H9 (cell line): ENCODE measurements at places on chromosomes 11 and 22. TPM values are rescaled to one million over a fixed set of nuclear protein-coding genes. Genes with fewer than 3 reads are reported as not detected.
A peak's percentile ranks its signal among the peaks of the same experiment; 100 is the strongest.

DNA sequence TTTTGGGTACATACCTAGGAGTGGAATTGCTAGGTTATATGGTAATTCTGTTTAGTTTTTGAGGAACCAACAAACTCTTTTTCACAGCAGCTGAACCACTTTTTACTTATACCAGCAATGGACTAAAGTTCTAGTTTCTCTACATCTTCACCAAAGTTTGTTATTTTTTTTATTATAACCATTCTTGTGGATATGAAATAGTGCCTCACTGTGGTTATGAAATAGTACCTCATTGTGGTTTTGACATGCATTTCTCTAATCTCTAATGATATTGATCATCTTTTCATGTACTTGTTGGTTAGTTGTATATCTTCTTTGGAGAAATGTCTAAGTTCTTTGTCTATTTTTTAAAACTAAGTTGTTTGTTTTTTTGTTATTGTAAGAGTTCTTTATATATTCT is 27.2 kb downstream of the STIM1 start:
- H3K27me3 ChIP-seq = no peaks in the 10 kb centered on the region; the same call in 1 of the 2 replicates
- no peaks in the 10 kb centered on the region for H3K4me1 ChIP-seq
- no peak overlapping the region for H3K4me3 ChIP-seq
- H3K27ac ChIP-seq = no peak overlapping the region
- H3K36me3 ChIP-seq = no peaks in the 10 kb centered on the region

DNA sequence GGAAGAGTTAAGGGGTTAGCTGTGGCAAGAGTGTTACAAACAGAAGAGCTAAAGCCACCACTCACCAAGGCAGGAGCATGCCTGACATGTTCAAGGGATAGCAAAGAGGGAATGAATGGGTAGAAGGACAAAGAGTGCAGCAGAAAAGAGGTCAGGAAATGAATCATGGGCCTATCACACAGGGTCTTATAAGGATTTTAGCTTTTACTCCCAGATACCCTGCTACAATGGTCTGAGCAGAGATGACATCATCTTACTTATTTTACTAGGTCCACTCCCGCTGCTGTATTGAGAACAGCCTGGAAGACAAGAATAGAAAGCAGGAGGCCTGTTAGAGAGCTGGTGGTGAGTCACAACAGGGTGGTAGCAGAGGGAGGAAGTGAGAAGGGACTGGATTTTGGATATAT is 9.8 kb downstream of the TRAF6 start:
- no peaks in the 10 kb centered on the region for H3K4me1 ChIP-seq
- no peak for DNase-seq
- no peak overlapping the region for H3K4me3 ChIP-seq
- peaks cover 16% of the 10 kb centered on the region for H3K36me3 ChIP-seq
- no peak overlapping the region for H3K27ac ChIP-seq

GRCh38 chr11:115958089-115959000 is 454.1 kb upstream of the CADM1 start:
- peak; percentile 50 for DNase-seq
- H3K27me3 ChIP-seq = no peaks in the 10 kb centered on the region
- H3K4me3 ChIP-seq = no peak overlapping the region
- no peak overlapping the region for H3K27ac ChIP-seq
- H3K36me3 ChIP-seq = no peaks in the 10 kb centered on the region
- H3K4me1 ChIP-seq = no peaks in the 10 kb centered on the region; the same call in 1 of the 2 replicates

GRCh38 chr22:45642986-45643385 is 28.6 kb upstream of the ATXN10 start:
- no peaks in the 10 kb centered on the region; the same call in 1 of the 2 replicates for H3K27me3 ChIP-seq
- no peaks in the 10 kb centered on the region; the same call in 1 of the 2 replicates for H3K4me1 ChIP-seq
- no peak for DNase-seq
- H3K27ac ChIP-seq = no peak overlapping the region
- no peak overlapping the region for H3K4me3 ChIP-seq

- no peak for DNase-seq
- peaks cover 12% of the 10 kb centered on the region for H3K36me3 ChIP-seq
- H3K4me1 ChIP-seq = peaks cover 13% of the 10 kb centered on the region
- no peak overlapping the region for H3K4me3 ChIP-seq
- no peaks in the 10 kb centered on the region for H3K27me3 ChIP-seq
Observed at GRCh38 chr11:77402218-77402556, 71.7 kb downstream of the PAK1 start.

GRCh38 chr11:68258363-68258765 is 13.4 kb downstream of the C11orf24 start:
- peak; percentile 25 for DNase-seq
- no peaks in the 10 kb centered on the region for H3K27me3 ChIP-seq
- no peak overlapping the region for H3K27ac ChIP-seq
- peaks cover 3% of the 10 kb centered on the region; the same call in 1 of the 2 replicates for H3K4me1 ChIP-seq
- H3K36me3 ChIP-seq = peaks cover 20% of the 10 kb centered on the region
- H3K4me3 ChIP-seq = no peak overlapping the region

The GDPD4 gene
- total RNA-seq = not detected in 2 replicates

- peak; percentile 79 for DNase-seq
- no peaks in the 10 kb centered on the region for H3K27me3 ChIP-seq
- H3K27ac ChIP-seq = no peak overlapping the region
- H3K4me1 ChIP-seq = no peaks in the 10 kb centered on the region
- H3K4me3 ChIP-seq = no peak overlapping the region
- H3K36me3 ChIP-seq = peaks cover 51% of the 10 kb centered on the region
Observed at GRCh38 chr22:17896586-17896985, 122.3 kb upstream of the BID start.

The XKR3 gene
- total RNA-seq = 0.22 TPM in 1 of 2 replicates, not detected in the other

The SMC1B gene
- total RNA-seq = 0.11 TPM in 1 of 2 replicates, not detected in the other

GRCh38 chr11:2708151-2708581 is 8.4 kb upstream of the KCNQ1OT1 start:
- H3K36me3 ChIP-seq = 0 out of 2 replicates have a peak, but pooled peaks cover 5% of the 10 kb centered on the region
- H3K27me3 ChIP-seq = peaks cover 2% of the 10 kb centered on the region; the same call in 1 of the 2 replicates
- no peak for DNase-seq
- no peak overlapping the region for H3K27ac ChIP-seq
